Right kidney (tissue), 9 donors: ENCODE measurements at places on chromosomes 5 and 9.

DNA sequence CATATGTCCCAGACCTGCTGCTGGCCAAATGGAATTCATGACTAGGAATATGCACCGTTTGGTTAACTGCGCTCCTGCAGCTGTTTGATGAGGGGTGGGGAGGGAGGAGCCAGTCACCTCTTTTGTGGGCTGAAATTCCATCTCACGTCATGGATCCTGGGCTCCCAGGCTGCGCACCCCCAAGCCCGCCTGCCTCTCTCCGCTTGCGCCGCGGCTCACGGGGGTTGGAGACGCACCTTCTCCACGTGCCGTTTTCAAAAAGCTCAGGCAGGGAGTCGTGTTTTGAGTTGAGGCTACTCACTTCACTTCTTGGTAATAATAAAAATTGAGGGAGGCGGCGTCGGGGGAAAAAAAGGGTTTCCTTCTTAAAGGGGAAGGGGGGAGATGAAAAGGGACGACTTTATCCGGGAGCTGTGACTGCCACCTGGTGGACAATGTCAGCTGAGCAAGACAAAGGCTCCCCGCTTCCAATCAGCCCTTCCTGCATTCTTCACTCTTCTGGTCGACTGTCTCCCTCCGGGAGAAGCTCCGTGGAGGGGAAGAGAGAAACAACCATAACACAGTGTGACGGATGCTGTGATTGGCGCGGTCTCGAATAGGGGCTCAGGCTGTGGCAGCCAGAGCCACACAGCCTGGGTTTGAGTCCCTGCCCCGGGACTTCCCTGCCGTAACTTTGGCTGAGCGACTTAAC, 15.9 kb upstream of the C5orf47 start:
- DNase-seq = peak; percentile 89

DNA sequence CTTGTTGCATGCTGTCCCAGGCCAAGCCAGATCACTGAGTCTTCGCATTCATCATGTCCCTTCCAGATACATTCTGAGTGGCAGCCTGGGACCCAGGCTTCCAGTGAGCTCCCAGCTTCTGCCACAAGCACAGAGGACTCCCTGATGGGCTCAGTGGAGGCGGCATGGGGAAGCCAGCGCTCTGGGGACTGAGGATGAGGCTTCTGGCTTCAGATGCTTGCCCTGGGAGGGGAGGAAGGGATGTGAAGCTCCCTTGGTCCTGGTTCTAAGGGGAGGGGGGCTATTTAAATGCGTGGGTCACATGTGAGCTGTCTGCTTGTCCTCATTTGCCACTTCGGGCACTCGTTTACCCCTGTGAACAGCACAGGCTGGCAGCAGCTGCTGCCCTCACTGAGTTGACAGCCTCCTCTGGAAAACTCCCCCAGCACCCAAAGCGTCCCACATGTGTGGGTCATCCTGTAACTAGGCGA, 174.0 kb downstream of the NR3C1 start:
- no peak for DNase-seq

GRCh38 chr9:22316645-22317044, 130.0 kb upstream of the DMRTA1 start:
- DNase-seq = no peak

GRCh38 chr5:164392531-164392930, 887.1 kb downstream of the MAT2B start:
- no peak for DNase-seq

- DNase-seq = no peak
These were observed 299.6 kb downstream of the EPB41L4A start for GRCh38 chr5:112119508-112119907.

GRCh38 chr9:32574858-32575257, 1.9 kb upstream of the NDUFB6 start:
- no peak for DNase-seq

DNA sequence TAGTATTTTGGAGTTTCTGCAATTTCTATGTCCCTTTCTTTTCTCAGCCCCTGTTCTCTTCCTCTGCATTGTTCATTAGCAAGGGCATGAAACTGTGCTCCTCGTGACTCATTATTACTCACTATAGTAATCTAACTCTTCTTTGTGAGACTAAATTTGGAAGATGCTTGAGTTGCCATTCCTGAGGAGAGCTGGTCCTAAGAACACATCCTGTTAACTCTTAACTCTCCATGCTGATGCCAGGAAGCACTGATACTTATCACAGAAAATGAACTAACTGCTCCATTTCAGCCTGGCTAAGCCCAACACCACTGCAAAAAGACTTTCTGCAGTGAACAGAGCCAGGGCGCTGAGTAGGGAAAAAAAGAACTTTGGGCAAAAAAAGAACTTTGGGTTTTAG, 10.6 kb upstream of the CSNK1A1 start:
- no peak for DNase-seq

DNA sequence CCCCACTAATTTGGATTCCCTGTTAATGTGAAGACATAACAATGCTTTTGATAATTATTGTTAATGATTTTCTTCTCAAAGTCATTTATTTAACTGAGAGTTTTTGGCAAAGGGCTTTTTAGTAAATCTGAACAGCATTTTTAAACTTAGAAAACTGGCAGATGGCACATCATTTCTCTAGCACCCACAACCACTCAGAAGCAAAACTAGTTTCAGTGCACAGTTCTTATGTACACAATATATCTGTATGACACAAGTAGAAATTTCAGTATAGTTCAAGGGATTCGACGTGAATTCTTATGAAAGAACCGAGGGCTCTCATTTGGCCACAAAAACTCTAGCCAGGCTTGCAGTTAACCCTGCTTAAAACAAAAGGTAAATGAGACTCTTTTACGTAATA, 231.4 kb upstream of the CDH9 start:
- DNase-seq = no peak

DNA sequence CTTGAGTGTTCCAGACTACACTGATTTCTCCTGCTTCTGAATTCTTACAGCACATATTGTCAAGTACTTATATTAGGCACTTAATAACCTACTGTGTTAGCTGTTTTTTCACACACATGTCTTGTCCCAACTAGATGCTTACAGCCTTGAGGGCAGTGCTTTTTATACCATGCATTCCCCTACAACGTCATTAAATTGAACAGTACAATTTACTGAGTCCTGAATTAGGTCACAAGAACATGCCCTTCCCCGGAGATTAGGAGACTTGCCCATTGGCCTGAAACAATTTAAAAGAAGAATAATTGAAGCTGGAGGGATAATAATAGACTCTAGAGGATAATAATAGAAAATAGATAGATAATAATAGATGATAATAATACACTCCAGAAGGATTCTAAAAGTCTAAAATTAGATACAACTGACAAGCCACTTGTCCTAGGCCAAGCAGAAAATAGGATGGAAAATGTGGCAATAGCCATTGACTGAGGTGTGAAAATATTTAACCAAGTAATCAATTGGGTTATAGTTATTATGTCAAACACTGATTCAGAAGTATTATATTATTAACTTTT, 112.6 kb upstream of the SLC12A2 start:
- DNase-seq = no peak

- no peak for DNase-seq
These were observed 29.9 kb downstream of the COL5A1 start for GRCh38 chr9:134671341-134672113.

GRCh38 chr5:75992753-75993152, 90.4 kb upstream of the SV2C start:
- DNase-seq = no peak

GRCh38 chr5:87442419-87442818, 29.7 kb upstream of the CCNH start:
- no peak for DNase-seq

GRCh38 chr5:4874097-4874496, 266.0 kb upstream of the ADAMTS16 start:
- DNase-seq = no peak

- no peak for DNase-seq
These were observed 60.6 kb downstream of the DIAPH1 start for GRCh38 chr5:141558150-141558549.

DNA sequence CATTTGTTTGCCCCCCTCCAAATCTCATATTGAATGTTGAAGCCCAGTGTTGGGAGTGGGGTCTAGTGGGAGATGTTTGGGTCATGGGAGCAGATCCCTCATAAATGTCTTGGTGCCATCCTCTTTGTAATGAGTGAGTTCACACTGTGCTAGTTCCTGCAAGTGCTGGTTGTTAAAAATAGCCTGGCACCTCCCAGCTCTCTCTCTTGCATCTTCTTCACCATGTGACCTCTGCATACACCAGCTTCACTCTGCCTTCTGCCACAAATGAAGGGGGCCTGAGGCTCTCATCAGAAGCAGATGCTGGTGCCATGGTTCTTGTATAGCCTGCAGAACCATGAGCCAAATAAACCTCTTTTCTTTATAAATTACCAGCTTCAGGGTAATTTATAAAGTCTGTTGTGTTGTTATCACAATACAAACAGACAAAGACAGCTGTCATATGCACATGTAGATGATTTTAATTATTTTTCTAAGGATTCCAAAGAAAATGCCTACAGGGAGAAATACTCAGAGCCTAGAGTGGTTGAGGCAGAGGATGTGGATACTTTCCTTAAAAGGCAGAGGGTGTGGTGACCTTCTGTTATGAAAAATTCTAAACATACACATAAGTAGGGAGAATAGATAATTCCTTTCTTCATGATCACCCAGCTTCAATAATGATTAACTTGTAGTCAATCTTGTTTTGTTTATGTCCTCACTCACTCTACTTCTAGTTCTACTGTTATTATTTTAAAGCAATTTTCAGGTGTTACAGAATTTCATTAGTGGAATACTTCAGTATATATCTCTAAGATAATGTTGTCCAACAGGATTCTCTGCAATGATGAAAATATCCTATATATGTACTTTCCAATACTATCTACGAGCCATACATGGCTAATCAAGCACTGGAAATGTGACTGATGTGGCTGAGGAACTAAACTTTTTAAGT, 75.1 kb upstream of the RANBP6 start:
- no peak for DNase-seq

- DNase-seq = no peak
These were observed 1990.4 kb upstream of the CDH6 start for GRCh38 chr5:29203049-29203448.

- DNase-seq = no peak
These were observed 10.1 kb upstream of the NEURL1B start for GRCh38 chr5:172630986-172631385.

GRCh38 chr5:117095346-117096332, 521.0 kb upstream of the SEMA6A start:
- DNase-seq = no peak

DNA sequence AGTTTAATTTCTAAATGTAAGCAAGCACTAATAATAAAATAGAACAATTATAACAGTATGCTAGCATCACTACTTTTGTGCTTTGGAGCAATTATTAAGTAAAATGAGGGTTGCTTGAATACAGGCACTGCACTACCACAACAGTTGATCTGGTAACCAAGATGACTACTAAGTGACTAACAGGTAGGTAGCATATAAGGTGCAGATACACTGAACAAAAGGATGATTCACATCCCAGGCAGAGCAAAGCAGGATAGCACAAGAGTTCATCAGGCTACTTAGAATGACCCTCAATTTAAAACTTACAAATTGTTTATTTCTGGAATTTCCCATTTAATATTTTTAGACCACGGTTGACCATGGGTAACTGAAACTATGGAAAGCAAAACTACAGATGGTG, 48.0 kb upstream of the RGS7BP start:
- DNase-seq = no peak
